ENCODE measurements at places on chromosomes 1 and 21.

GRCh38 chr1:147243841-147244240 lies 1.4 kb downstream of the CHD1L start:
- DNase-seq: peak; percentile 37

- no peak for DNase-seq
Observed at GRCh38 chr1:20280341-20280740, 10.3 kb upstream of the VWA5B1 start.

DNA sequence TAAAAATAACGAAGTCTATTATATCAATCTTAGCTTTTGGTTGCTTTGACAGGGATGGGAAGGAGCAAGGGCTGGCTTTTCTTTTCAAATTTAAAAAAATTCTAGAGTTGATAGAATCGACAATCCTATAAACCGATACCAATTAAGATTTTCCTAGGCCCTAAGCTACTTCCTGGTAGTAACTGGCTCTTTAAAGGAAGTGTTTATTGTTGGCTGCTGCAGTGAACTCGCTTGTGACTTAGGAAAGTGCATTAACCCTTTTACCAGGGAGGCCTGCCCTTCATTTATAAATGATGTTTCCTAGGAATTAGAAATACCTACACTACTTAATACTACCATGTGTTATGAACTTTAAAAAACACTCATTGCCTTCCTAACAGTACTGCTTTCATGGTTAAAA lies 33.2 kb downstream of the ATP5PF start:
- no peak for DNase-seq

GRCh38 chr1:53449021-53449420 lies 10.2 kb upstream of the DMRTB1 start:
- no peak for DNase-seq

DNA sequence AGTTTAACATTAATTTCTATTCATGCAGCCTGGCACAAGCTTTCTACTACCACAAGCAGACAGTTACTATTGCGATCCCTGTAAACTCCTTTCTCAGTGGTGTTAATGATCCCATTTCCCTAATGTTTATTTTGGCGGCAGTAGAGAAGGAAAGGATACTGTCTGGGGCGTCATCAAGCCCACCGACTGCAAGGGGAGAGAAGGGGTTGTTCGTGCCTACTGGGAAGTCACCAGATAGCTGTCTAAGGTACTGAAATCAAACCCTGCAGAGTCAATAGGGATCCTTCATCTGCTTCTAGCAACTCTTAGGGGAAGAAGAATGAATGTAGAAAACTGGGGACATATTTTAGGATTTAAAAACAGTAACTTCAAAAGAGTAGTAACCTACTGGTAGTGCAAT lies 95.2 kb upstream of the ADAR start:
- DNase-seq: no peak

DNA sequence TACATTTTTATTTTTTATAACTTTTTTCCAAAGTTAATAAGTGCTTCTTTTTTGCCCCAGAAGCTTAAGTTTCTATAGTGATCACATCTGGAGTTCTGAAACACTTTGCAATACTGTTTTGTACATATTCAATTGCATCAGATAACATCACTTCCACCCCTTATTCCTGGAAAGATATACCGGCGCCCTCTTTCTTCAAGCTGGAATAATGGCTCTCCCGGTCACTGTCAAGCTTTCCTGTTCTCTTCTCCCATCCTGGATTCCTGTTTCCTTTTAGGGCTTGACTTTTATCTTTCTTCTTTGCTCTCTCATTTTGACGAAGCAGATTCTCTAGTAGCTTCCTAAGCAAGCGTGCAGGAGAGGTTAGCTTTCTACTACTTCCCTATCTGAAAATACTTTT lies 1866.8 kb downstream of the MRPL39 start:
- DNase-seq: no peak

All from hematopoietic multipotent progenitor cell treated with erythropoietin and hydrocortisone succinate and interleukin-3 and kit ligand, for 8 days (in vitro differentiated cells).